ENCODE measurements at places on chromosomes 13 and 19.

GRCh38 chr13:50130123-50130946 lies 115.1 kb downstream of the KCNRG start:
- DNase-seq, result peak; percentile 63

DNA sequence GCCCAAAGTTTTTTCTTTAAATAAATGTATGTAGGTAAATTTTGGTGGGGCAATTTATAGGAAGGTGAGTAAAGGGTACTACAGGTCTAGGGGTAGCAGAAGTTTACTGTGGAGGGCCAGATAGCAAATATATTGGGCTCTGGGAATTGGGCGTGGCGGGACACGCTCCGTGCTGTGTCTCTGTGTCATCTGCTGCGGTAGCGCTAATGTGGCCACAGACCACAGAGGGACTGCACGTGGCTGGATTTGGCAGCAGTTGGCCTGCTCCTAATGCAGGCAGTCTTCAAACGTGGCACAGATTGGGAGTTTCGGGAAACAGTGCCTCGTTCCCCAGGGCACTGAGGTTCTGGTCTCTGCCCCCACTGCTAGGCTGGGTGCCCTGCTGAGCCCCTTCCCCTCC lies 16.6 kb upstream of the MYDGF start:
- DNase-seq, result no peak

GRCh38 chr13:26343816-26344215 lies 89.9 kb downstream of the CDK8 start:
- DNase-seq, result no peak

GRCh38 chr19:555474-555808 lies 11.6 kb downstream of the GZMM start:
- no peak for DNase-seq

DNA sequence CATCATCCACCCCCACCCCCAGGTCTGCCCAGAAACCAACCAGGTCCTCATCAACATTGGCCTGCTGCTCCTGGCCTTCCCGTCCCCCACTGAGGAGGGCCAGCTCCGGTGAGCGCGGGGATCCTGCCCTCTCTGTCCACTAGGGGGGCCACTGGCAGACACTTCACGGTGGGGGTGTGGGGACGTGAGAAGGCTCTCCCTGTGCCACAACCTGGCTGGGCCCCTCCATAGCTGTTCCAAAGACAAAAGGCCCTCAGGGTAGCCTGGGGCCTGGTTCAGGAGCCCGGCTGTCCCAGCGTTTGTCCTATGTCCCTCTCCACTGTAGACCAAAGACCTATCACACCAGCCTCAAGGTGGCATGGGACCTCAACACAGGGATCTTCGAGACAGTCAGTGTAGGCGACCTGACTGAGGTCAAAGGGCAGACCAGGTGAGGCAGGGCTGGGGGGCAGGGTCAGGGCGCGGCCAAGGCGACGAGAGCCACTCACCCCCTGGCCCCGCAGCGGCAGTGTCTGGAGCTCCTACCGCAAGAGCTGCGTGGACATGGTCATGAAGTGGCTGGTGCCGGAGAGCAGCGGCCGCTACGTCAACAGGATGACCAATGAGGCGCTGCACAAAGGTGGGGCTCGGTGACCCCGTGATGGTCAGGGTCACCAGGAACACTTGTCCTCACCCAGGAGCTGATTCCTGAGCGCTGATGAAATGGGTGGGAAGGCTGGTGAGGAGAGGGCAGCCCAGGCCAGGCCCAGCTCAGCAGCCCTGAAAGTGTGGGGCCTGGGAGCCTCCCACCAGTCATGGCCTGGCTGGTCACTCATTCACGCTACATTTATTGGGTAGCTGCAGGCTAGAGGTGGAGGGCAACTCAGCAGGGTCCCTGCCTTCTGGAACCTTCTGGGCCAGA lies 7.9 kb downstream of the DCAF15 start:
- DNase-seq, result no peak
